ENCODE measurements at places on chromosomes 11 and 22.
A peak's percentile ranks its signal among the peaks of the same experiment; 100 is the strongest.

- DNase-seq = no peak
Observed at GRCh38 chr11:3929232-3929631, 73.8 kb downstream of the STIM1 start.

- no peak for DNase-seq
Observed at GRCh38 chr11:79390923-79391322, 49.9 kb downstream of the TENM4 start.

DNA sequence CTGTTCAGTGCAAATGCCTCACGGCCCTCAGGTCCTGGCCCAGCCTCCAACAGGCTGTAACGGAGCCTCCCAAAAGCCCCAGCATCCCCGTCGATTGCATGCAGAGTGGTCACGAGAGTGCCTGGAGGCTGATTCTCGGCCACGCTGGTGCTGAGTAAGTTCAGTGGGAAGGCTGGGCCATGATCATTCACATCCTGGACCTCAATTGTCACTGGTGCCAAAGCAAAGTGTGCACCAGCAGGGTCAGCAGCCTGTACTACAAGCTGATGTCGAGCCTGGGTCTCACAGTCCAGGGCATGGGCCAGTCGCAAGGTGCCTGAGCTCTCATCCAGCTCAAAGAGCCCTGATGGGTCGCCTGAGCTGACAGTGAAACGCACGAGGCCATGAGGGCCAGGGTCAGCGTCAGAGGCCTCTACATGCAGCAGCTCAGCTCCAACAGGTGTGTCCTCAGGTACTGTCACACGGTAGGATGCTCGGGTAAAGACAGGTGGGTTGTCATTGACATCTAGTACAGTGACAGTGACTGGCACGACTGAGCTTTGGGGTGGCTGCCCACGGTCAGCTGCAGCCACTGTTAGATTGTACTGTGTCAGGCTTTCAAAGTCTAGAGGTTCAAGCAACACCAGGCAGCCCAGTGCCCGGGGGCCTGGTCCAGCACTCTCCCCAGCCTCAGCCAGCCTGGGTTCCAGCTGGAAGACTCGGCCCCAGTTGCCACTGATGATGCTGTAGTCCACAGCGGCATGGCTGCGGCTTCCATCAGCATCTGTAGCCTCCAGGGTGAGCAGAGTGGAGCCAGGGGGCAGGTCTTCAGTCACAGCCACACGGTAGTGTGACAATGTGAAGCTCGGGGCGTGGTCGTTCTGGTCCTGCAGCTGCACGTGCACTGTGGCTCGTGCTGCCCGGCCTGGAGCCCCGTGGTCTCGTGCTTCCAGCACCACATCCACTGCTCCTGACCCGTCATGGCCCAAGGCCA, 4.5 kb upstream of the TPP1 start:
- DNase-seq = no peak

GRCh38 chr11:69863544-69864200, 44.5 kb upstream of the FGF3 start:
- DNase-seq = no peak

GRCh38 chr11:85685820-85686459, at the start of gene CCDC89:
Gene CCDC89, minus strand, starts transcription at chr11:85686195. Its CDS starts 65 bp downstream, at chr11:85686130.
- DNase-seq = no peak

DNA sequence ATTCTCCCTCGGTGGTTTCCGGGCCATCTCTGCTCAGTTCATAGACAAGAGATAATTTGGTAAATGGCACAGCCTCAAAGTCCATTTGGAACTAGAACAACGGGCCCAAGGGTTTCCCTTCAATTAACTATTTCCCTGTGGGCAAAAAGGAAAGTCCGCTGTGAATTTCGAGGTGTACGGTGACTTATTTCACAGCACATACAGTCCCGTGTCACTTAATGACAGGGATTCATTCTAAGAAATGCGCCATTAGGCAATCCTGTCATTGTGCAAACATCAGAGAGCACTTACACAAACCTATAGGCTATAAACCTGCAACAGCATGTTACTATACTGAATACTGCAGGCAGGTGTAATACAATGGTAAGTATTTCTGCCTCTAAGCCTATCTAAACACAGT, 551.6 kb downstream of the OPCML start:
- no peak for DNase-seq

GRCh38 chr22:48700566-48701295, 1126.9 kb downstream of the BRD1 start:
- no peak for DNase-seq

- peak; percentile 17 for DNase-seq
Observed at GRCh38 chr22:40922484-40923303, 28.5 kb upstream of the RBX1 start.

DNA sequence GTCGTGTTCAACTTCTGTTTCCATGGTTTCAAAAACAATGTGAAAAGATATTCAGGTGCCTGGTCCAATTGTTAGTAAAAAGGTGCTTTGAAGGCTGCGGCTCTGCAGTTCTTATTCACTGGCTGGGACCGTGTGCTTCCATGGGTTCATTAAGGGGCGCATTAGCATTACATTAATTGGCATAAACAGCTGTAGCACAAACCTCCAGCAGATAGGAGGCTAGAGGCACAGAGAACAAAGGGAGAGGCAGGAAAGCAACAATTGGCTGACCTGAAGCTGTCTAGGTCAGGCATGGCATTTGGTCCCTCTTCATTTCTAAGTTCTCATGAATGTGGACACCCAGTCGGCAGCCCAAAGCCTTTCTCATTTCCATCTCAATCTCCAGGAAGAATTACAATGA, 16.6 kb downstream of the PAK1 start:
- DNase-seq = no peak

GRCh38 chr11:45079075-45079444, 67.4 kb upstream of the PRDM11 start:
- no peak for DNase-seq

GRCh38 chr11:45023065-45023365, 72.3 kb upstream of the TP53I11 start:
- no peak for DNase-seq

DNA sequence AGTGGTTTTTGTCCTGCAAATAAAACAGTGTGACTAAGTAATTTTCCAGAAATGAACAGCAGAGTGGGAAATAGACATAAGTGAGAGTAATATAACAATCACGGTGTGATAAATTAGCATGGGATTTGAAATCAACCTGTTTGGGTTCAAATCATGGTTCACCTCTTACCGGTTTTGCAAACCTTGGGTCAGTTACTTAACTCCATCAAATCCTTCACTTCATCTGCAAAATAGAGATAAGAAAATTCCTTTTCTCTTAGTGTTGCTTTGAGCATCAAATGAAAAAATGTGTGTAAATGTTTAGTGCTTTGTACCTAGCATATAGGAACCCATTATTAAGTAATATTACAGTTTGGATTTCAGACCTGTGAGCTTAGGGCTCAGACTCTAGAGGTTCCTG, 152.2 kb downstream of the TEAD1 start:
- DNase-seq = no peak

- DNase-seq = no peak
Observed at GRCh38 chr11:64173616-64174355, 7.9 kb upstream of the MACROD1 start.

DNA sequence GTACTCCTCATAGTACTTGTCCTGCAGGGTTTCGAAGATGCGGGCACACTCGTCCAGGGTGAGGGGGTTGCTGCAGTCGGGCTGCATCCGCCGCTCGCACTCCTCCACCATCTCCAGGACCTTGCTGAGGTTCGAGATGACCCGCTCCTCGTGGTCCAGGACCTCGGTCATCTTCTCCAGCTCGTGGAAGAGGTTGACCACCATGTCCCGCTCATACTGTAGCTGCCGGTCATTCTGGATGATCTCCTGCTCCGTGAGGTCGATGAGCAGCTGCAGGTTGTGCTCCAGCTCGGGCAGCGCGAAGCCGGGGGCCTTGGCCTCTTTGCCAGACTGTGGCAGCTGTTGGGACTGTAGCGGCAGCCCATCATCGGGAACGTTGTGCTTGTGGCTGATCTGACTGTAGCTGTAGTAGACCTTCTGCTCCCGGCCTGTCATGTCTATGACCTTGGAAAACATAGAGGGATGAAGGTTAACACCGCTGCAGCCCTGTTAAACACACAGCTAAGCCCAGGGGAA, 13.0 kb downstream of the TFIP11 start:
- no peak for DNase-seq

DNA sequence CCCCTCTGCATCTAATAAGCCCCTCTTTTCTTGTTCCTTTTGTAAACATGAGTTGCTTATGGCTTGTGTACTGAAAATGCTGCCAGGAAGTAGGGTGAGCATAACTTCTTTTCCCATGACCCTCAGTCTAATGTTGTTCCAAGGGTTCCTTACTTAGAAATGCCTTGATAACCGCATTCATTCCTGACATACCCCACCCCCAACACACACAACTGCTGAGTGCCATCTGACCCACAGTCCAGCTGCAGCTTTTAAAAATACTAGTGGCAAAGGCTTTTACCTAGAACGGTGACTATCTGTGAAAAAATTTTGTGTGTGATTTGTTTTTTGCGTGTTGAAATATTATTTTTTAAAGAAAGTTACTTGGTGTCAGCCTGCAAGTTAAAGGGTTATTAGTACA, 52.6 kb downstream of the ARHGAP42 start:
- no peak for DNase-seq

DNA sequence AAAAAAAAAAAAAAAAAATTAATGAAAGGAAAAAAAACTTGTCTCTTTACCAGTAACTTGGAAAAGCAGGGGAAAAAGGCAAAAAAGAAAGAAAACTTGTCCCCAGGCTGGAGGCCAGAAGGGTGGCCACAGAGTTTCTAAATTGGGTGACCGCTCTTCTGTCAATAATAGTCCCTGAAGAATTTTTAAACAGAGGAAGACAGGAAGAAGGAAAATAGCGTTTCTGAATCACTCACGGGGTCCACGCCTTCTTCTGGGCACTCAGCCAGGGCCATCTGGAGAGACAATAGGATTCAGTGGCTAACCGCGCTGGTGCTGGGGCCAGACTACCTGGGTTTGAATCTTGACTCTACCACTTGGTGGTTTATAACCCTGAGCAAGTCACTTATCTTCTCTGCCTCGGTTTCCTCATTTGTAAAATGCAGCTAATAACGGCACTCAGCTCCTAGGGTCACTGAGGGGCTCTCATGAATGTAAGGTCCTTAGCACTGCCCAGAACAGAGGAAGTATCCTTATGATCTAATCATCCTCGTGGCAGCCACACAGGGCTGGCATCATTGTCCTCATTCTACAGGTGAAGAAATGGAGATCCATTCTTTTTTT, 7.0 kb downstream of the C11orf86 start:
- DNase-seq = no peak

Measured in CMK (cell line).